GF-D8 (cell line): ENCODE measurements at places on chromosomes 5 and 9.

GRCh38 chr9:35177520-35177919, 15.7 kb downstream of the UNC13B start:
- no peak for DNase-seq

- DNase-seq = no peak
Observed at GRCh38 chr9:2725898-2726649, 8.8 kb downstream of the KCNV2 start.

DNA sequence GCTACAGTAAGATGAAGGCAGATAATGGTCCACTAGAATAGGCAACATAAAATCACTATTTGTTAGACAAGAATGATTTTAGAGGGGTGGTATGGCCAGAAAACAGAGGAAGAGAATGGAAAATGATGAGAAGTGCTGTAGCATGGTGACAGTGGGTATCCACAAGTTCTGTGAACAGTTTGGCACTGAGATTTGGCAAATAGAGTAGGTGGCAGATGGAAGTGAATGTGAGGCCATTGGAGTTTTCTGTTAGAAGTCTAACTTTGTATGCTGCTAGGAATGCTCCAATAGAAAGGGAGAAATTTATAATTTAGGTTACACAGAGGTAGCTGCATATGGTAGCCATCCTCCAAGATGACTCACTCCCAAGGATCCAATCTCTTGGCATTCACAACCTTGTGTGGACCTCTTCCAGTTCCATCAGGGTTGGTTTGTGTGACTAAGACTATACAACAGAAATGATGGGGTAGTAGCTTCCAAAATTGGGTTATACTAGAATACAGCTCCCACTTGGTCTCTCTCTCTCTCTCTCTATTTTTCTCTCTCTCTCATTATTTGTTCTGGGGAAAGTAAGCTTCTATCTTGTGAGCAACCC, 646.9 kb upstream of the ZNF608 start:
- DNase-seq = no peak

DNA sequence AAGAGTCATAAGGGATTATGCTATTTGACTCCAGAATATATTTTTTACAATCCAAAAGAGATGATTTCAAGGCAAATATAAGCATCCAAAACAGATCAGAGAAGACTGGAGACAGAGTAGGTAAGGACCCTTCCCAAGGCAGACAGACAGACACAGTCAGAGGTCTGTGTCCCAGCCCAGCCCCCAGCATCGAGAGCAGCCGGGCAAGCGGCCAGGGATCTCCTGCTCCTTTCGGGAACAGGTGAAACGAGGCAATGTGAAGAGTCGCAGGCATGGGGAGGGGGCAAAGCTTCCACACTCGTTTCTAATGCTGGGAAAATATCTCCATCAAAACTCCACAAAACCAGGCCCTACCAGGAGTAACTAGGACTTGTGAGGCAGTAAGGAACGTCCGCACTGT, 5.8 kb downstream of the PAEP start:
- DNase-seq = no peak

GRCh38 chr9:4939118-4939561, 45.9 kb upstream of the JAK2 start:
- peak; percentile 95 for DNase-seq

- DNase-seq = no peak
Observed at GRCh38 chr5:158246661-158247060, 387.7 kb upstream of the CLINT1 start.

DNA sequence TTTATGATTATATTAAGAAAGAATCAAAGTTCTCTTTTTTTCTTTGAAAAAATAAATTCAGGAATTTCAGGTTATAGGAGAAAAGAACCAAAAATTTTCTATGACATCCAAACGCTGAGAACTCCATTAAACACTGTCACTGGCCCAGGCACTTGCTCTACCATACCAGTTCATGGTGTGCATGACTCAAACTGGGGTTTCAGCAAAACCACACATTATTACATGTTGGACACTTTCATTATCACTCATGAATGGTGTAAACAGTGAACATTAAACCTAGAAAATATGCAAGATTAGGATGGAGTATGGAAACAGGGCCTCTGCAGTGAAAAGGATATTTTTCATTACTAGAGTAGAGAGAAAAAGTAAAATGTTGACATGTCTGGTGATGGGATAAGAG, 369.9 kb upstream of the FAM174A start:
- no peak for DNase-seq

DNA sequence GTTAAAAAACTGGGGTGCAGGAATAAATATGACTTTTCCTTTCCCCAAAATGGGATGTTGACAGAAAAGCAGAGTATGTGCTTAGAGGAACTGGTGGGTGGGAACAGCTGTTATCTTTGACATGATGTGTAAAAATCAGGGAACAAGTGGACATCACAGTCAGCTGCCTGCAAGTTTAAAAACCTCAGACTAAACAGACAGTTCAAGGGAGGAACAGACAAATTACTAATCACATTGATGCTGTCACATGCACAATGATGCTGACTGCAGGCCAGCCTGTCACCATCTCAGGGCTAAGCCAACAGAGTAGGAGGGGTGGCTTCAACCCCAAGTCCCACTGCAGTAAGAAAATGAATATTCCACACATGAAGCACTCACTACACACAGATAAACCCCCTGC, 38.2 kb upstream of the UBAP2 start:
- DNase-seq = no peak

DNA sequence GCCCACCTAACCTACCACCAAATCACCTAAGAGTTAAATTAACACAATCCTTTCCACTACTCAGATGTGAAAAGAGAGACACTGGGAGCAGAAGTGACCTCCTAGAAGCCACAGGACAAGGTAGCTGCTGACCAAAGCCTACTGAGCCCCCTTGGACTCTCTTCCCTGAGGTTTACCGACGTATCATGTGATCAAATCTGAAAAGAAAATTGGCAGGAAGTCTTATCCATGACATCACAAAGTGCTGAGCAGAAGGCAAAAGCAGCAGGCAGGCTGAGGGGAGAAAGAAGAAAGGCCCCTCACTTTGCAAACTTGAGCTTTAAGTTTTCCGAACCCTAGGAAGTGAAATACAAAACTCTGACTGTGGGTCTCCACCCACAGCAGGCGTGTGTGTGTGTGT, 11.1 kb downstream of the PRELID2 start:
- DNase-seq = no peak

DNA sequence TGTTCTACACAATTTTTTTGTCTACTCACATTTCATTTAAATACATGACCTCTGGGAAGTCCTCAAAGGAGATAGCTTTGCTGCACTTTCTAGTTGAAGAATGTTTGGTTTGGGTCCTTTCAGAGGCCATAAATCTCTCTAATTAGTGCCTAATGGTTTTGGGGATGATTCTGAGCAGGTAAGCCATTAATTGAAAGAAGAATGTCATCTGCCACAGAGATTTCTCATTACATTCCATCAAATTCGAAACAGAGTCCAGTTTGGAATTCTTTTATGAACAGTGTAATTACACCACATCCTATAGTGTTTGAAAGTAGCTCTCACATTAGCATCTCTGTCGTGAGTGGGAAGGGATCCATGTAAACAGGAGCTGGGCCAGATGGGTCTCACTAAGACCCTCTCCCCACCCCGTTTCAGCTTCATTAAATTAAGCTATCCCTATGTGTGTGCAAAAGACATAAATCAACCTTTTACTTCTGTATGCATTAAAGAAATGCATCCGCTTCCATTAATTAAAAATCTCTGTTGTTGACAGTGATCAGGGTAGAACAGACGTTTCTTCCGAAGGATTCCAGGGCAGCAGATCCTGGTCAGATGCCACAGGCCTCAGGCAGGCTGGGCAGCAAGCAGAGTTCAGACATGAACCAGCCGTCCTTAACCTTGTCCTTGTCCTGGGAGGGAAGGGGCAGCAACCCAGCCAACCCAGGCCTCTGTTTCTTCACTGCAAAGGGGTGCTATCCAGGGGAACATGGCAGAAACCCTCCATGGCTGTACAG, 99.8 kb upstream of the MAP1B start:
- no peak for DNase-seq

GRCh38 chr9:137878146-137878941, 762 bp downstream of the CACNA1B start:
- no peak for DNase-seq

- no peak for DNase-seq
Observed at GRCh38 chr5:67795781-67796477, 419.6 kb upstream of the PIK3R1 start.

DNA sequence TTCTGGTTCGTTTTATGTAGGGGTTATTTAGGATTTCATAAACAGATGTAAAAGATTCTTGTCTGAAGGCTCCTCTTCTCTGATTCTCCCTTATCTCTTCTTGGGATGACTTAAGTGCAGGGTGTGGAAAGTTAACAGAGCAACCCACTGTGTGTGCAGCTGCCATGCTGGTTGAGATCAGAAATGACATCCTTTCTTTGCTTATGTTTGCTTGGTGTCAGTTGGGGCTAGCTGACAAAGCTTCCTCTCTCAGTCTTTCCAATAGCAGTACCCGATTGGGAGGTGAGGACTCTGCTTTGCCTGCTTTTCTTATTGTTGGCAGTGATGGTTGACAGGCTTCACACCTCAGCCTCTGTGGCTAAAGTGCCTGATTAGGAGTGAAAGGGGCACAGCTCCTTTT, 26.5 kb downstream of the OGN start:
- peak; percentile 35 for DNase-seq
